ENCODE measurements at places on chromosomes 2 and 18.

DNA sequence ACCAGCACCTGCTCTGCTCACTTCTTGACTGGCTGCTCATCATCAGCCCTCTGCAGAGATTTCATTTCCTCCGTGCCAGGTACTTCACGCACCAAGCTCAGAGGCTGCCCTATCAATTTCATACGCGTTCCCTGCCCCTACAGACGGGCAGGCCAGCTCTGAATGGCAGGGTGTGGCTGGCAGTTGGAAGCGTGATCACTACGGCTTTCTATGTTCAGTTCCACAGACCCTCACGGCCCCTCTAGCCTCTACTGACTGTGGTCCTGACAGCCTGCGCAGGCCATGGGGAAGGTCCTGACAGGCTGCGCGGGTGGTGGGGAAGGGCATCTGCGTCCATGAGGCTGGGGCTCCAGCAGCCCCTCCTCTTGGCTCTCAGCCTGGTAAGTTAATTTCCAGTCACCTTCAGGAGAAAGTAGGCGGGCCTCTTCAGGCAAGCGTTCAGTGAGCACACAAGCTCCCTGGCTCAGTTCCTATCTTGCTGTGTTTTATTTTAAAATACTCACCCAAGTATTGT lies 154.8 kb downstream of the ZNF236 start:
- no peak for DNase-seq

GRCh38 chr2:9240745-9241144 lies 34.1 kb downstream of the ASAP2 start:
- no peak for DNase-seq

GRCh38 chr18:8224576-8224975 lies 384.7 kb upstream of the RAB12 start:
- DNase-seq: no peak

GRCh38 chr18:35634323-35634722 lies 52.8 kb downstream of the GALNT1 start:
- DNase-seq: no peak

GRCh38 chr18:51029378-51029693 lies 677 bp upstream of the SMAD4 start:
- DNase-seq: no peak

DNA sequence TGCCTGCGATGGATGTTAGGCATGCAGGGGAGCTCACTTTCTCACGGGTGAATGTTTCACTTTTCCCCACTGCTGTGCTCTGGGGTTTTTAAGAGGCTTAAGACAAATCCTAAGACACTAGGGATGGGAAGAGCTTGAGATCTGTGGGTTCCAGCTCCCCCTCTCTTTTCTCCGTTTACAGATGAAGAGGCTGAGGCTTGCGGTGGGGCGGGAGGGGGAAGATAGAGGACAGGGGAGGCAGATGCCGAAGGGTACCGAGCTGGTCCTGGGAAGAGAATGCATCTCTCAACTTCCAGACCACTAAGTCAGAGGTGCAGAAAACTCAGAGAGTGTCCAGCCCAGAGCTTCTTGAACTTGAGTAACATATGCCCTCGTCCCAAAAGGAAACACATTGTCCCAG lies 8.2 kb upstream of the ATOH8 start:
- no peak for DNase-seq

DNA sequence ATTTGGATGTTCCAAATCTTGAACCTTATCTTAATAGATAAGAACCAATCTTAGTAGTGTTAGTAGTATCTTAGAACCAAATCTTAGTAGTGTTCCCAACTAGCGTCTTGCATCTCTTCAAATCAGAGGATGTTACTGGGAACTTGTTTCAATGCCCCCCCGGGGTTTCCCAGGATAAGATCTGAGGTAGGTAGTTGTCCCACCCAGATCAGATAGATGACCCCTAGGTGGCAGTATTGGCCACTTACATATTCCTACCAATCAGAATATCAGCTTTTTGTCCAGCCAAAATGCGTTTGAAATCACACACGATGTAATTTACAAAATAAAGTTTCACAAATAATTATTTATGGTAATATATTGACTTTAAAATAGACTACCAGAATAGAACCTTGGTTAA lies 314.8 kb downstream of the MBD2 start:
- DNase-seq: no peak

DNA sequence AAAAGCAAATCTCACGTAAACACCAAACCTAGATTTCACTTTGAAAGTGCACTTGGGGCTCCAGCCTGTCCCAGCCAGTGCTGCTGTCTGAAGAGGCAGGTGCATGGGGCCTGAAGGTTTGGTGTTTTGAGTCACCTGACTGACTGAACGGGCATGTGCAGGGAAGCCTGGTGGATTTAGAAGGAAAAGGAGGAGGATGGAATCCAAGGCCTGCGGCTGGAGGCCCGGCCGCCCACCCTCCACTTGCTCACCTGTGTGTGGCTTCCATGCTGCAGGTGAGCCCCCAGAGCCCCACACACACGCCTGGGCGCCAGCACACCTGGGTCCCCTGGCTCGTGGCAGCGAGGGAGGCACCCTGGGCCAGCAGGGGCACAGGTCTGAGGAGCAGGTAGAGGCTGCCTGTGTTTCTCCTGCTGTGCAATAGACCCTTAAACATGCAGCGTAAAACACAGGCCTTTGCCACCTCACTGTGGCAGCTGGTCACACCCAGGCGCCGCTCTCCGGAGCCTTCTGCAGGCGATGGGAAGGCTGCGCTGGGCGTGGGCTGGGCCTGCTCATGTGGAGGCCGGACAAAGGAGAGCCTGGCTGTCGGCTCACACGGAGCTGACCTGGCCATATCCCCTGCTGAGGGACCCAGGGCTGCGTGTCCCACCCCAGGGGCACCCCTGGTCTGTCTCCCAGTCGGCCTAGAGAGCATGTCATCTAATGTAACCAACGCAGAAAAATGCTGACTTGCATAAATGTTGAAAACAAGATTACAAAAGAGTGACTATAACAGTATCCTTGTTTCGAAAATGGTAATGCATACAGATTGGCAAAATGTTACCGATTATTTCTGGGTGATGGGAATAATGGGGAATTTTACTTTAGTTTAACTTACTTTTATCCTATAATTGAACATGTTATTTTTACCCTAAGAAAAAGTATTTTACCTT lies 71.3 kb downstream of the TMEM18 start:
- no peak for DNase-seq

GRCh38 chr2:98759827-98760625 lies 29.1 kb upstream of the MGAT4A start:
- no peak for DNase-seq

GRCh38 chr2:38731684-38732221 lies 19.4 kb downstream of the SRSF7 start:
- no peak for DNase-seq

DNA sequence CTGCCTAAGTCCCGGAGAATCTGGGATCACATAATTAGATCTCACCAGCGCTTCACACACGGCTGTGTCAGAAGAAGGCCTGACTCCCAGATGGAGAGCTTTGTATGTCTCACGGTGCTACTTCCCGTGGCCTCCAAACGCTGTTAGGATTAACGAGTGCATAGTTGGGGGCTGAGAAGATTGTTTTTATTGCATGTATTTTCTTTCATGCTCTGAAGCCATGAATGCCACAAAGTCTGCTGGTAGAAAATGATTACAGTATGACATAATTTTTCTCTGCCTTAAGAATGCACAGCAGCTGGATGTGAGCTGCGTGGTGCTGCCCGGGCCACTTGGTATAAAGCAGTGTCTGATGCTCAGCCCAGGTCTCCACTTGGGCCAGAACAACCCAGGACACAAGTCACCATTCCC lies 166.5 kb downstream of the SEPTIN10 start:
- peak; percentile 55 for DNase-seq

DNA sequence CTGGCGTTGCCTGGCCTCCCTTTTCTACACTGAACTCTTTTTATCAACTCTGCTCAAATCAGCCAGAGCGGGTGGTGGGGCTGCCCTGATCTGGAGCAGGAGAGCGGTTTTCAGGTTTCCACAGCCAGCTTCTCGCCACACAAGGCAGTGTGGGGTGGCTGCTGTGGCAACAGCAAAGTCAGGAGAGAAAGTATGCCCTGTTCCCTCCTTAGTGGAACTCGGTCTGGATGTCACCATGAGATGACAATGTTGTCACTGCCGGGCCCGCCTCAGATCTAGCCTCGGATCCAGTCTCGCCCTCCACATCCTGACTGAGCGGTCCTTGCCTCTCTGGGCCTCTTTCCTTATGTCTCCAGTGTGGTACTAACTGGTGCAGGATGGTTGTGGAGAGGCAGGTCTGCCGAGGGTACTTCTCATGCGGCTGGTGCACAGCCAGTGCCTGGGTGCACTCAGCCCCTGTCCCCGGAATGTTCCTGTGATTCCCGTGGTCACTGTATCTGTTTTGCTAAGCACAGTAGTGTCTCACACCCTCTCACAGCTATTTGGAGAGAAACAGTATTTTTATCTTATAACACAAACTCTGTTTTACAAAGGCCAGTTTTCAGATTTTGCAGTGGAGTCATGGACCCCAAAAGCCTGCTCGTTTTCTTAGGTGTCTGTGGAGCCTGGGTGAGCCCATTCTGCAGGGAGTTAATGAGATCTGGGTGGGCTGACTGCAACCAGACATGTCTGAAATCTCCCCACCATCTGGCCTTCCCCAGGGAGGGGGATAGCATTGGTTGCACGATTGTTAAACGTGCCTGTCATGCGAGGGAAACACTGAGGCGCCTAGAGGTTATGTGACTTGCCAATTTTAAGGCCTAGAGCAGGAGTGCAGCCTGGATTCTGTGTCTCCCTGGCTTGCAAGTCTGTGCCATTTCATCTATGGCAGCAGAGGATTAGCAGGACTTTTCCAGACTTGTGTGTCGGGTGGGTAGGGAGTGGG lies 261.1 kb upstream of the AGAP1 start:
- DNase-seq: peak; percentile 63

DNA sequence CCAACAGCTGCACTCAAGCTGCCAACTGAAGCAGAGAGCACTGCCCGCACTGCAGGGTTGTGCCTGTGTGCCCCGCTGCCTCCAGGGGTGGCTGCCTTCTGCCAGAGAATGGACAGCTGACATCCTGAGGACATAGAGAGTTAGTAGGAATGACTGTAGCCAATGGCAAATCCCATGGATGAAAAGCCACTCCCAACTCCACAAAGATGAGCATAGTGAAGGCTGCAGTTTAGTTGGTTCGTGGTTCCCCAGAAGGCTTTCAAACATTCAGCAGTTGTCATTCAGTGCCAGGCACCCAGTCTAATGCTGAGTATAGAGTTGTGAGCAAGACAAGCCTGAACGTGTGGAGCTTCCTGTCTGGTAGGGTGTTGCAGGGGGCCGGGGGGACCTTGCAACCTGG lies 30.3 kb downstream of the GYPC start:
- DNase-seq: no peak

GRCh38 chr2:216429428-216429827 lies 17.1 kb downstream of the SMARCAL1 start:
- no peak for DNase-seq

DNA sequence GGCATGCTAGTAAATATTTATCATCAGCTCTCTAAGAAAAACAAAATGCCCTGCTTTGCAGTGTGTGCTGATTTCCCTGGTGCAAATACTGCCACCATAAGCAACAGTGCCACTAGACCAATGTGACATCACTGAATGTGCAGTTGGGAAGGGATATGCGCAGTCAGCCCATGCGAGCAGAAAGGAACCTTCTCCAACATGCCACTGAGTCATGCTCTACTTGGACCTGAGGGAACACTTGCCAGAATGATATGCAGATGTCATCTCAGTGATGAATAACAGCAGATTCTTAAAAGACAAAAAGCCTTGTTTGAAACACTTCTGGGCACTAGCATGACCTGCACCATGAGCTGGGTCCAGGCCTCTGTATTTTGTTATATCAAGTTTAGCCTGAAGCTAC lies 55.3 kb upstream of the REL start:
- no peak for DNase-seq

- peak; percentile 85 for DNase-seq
These were observed 790 bp upstream of the ACAA2 start for GRCh38 chr18:49814147-49814499.

DNA sequence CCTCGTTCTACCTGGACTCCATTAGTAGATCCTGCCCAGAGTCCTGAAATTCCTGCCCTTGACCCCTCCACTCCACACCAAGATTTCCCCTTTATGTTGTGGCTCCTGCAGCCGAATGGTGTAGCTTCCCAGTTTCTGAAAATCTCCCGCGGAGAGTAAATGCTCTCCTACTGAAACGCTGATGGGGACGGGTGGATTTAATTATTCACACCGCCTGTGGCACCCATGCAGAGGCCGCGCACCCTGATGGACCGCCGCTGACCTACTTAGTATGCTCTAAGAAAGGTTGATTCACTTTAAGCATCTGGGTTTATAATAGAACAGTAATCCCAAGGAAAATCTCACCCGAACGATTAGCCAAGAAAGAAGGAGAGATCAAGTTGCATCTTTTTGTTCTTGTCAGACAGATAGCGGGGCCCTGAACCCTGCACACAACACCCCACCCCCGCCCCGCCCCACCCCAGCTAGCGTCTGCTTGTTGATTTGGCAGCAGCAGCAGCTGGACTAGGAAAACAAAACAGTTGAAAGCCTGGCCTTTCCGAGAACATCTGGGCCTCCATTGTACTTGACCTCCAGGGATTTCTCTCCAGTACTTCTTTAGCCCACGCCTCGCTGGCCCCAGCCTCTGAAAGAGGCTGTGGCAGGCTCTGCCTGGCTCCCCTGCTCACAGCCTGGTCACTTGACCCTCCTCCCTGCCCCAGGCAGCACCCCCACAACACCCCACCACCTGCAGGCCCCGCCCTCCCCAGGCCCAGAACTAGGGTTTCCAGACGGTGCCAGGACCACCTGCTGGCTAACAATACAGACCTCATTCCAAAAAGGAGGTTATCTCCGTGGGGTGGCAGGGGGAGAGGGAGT lies 53.6 kb downstream of the DPYSL5 start:
- peak; percentile 58 for DNase-seq

DNA sequence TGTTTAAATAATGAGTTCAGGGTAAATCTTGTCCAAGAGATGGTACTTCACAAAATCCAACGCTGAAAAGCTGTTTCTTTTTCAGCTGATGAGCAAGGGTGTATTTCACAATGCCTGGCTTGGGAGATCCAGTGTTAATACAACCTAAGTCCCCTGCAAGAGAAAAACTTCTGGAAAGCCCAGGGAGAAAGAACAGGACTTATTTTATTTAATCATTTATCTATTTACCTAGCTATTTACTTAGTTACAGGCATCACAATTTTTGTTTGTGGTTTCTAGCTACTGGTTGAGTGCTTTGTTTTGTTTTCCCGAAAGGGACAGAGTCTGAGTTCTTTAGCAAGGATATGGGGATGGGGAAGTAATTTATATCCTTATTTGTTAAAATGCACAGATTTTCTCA lies 598.2 kb upstream of the SYT4 start:
- no peak for DNase-seq

GRCh38 chr2:79788952-79789651 lies 276.3 kb downstream of the CTNNA2 start:
- no peak for DNase-seq

GRCh38 chr18:60193780-60194179 lies 178.8 kb downstream of the MC4R start:
- no peak for DNase-seq

GRCh38 chr2:64945973-64946768 lies 43.0 kb upstream of the SLC1A4 start:
- no peak for DNase-seq

GRCh38 chr2:27772804-27773203 lies 1.3 kb downstream of the MRPL33 start:
- no peak for DNase-seq

GRCh38 chr2:237541243-237541642 lies 25.1 kb upstream of the PRLH start:
- no peak for DNase-seq

- DNase-seq: no peak
These were observed 27.0 kb downstream of the IRS1 start for GRCh38 chr2:226772389-226773179.

Measured in D341Med (cell line).